ACHN (cell line): ENCODE measurements at places on chromosomes 12 and 14.
A peak's percentile ranks its signal among the peaks of the same experiment; 100 is the strongest.

DNA sequence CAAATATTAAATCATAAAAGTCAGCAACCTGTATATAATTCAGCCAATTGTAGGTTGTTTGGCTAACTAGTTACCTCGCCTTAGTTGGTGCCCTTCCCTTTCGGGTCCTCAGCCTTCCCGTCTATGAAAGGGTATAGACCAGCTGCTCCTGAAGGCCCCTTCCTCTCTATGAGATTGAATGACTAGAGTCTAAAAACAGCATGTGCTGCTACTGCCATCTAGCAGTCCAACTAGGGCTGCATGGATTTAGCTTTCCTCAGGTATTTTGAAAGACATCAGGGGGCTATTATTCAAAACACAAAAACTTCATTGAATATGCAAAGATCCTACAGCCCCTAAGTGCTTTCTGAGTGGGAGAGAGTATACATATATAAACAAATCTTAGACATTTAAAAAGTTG, 37.0 kb upstream of the TMEM263 start:
- peak; percentile 47 for DNase-seq

- DNase-seq: peak; percentile 75
These were observed 644 bp downstream of the NAB2 start for GRCh38 chr12:57089271-57090245.

DNA sequence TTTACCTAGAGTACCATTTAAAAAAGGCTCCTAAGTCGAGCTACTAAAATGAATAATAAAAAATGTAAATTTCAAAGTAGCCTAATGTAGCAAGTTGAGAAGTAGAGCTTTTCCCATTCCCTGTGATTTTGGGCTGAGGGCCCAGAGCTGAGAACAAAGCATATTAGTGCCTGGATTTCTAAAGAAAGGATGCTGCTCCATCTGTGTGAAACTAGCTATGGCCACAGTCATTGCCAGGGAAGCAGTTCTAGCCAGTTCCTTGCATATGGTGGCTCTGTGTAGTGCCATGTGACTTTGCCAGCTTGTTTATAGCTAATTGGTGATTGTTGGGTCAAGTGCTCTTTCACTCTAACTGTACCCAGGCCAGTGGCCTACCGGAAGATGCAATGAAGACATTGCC, 20.4 kb upstream of the FBXO33 start:
- no peak for DNase-seq

- DNase-seq: no peak
These were observed 59.0 kb downstream of the CDC42BPB start for GRCh38 chr14:102998393-102998792.

- DNase-seq: peak; percentile 20
These were observed 351.0 kb downstream of the NAV3 start for GRCh38 chr12:78181544-78182162.
